Astrocyte of the spinal cord (primary cell): ENCODE measurements at places on chromosomes 13 and 19.

GRCh38 chr13:77460195-77460594 lies 75.3 kb upstream of the SCEL start:
- DNase-seq, result no peak

GRCh38 chr13:111895896-111896821 lies 170.8 kb upstream of the SOX1 start:
- no peak for DNase-seq

GRCh38 chr19:47021536-47022139 lies 2.0 kb downstream of the NPAS1 start:
- DNase-seq, result no peak

GRCh38 chr13:113533161-113533840 lies 42.8 kb upstream of the DCUN1D2 start:
- no peak for DNase-seq

GRCh38 chr13:32660227-32660626 lies 74.0 kb downstream of the PDS5B start:
- no peak for DNase-seq

- peak; percentile 41 for DNase-seq
These were observed 195.6 kb downstream of the GPC5 start for GRCh38 chr13:91594061-91594460.

GRCh38 chr19:49094505-49095482 lies 9.5 kb downstream of the SNRNP70 start:
- DNase-seq, result no peak

GRCh38 chr19:1618157-1619093 lies 13.2 kb upstream of the UQCR11 start:
- DNase-seq, result peak; percentile 6

GRCh38 chr19:35596366-35596999 lies 10.5 kb downstream of the PMIS2 start:
- DNase-seq, result no peak

DNA sequence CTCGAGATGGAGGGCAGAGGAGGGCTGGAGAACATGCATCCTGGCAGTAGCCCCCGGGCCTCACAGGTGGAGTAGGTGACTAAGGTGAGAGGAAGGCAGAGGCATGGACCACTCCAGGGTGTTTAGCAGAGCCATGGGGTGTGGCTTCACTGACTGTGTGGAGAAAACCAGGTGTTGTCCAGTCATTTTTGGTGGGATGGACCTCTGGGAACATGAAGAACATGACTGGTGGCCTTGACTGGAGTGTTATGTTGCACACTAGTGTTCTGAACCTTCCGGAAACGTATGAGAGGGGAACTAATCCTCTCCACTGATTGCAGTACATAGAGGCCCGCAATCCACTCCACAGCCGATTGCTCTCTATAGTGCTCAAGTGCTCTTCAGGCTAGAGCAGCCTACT lies 16.9 kb downstream of the MED26 start:
- no peak for DNase-seq

- no peak for DNase-seq
These were observed 83.9 kb downstream of the MUC16 start for GRCh38 chr19:8926341-8926740.

GRCh38 chr19:42850981-42851717 lies 28.4 kb downstream of the PSG1 start:
- DNase-seq, result peak; percentile 87

DNA sequence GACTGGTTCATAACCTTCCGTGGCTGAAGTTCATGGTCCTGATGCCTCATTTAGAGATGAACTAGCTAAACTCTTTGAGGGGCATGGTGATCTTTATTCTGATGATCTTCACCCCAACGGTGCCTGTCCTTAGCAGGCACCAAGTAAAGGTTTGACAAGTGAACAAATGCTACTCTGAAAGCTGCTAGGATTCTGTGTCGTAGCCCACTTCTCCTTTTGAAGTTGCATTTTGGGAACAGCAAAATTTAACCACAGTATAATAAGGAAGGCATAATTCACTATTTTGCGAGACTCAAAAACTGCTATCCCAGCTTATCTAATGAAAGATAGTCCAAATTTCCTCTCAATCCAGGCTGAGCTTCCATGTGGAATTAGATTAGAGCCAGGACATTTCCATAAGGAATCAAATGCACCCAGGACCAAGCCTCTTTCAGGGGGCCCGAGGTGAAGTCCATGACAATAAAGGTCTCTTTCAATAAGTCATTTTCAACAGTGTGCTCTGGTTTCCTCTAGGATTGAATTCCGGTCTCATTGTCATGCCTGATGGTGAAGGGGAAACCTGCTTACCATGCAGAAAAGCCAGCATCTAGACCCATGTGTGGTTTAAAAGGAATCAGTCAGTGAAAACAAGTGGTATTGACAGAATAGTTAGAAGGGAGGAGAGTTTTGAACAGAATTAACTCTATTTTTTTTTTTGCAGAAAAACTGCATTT lies 23.1 kb downstream of the SIAH3 start:
- DNase-seq, result no peak

GRCh38 chr19:16024266-16025107 lies 51.8 kb upstream of the TPM4 start:
- no peak for DNase-seq

- DNase-seq, result peak; percentile 35
These were observed 14.5 kb downstream of the PPFIA3 start for GRCh38 chr19:49133621-49134454.

DNA sequence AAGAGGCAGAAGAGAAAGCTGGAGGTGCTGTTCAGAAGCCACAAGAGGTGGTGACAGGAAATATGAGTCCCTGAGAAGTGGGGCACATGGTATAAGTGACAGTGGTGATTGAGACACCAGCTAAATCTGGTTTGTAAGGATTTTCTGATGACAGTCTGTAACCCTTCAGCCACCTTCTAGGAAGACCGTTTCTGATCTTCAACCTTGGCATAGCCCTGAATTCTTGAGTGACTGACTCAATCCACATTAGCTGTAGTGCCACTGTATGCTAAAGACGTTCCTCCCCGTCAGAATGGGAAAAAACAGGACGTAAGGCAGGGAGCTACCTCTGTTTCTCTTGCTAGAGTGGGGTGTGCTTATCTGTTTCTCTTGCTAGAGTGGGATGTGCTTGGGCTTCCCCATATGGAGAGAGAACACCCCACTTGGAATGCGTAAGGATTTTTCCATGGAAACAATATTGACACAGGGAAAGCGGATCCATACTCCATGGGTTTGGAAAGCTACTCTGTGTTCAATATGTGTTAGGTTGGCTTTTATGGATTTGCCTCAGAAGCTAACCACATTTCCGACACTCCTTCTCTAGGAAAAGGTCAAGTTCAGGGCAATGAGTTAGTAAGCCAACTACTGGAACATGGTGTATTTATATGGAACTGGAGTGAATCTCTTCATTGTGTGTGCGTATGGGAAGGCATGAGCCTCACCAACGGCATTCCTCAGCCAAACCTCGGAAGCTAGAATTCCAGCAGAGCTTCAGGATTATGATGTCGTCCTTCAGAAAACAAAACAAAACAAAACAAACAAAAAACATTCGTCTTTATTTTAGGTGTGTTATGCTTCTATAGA lies 948.8 kb upstream of the SLC10A2 start:
- peak; percentile 77 for DNase-seq

DNA sequence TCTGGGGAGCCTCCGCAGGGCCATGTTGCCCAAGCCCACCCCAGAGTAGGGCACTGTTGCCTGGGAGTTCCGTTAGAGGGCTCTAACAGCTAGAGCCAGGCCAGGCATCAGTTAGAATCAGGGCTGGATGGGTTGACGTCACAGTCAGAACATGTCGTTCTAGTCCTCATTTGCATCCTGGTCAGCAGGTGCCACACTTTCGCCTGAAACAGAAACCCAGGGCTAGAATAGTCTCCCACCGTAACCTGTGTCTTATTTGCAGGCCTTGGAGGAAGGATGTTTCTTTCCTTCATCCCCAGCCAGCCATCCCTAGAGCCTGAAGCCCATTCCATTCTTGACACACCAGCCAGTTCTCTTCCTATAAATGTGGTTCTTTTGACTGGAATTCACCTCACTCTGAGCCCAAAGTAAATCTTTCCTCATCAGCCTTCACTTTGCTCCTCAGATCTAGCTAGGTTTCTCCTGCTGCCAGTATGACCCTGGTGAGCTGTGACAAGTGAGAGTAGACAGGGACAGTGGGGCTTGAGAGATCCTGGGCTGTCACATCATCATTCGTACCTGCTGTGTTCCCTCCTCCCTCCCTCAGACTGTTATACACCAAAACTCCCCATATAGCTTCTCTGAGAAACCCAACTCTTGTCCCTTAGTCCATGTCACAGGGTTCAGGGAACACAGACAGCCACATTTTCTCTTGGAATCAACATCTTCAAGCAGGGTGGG lies 12.2 kb upstream of the CCDC97 start:
- DNase-seq, result no peak

- DNase-seq, result peak; percentile 99
These were observed 41.4 kb upstream of the SERP2 start for GRCh38 chr13:44331912-44332851.

DNA sequence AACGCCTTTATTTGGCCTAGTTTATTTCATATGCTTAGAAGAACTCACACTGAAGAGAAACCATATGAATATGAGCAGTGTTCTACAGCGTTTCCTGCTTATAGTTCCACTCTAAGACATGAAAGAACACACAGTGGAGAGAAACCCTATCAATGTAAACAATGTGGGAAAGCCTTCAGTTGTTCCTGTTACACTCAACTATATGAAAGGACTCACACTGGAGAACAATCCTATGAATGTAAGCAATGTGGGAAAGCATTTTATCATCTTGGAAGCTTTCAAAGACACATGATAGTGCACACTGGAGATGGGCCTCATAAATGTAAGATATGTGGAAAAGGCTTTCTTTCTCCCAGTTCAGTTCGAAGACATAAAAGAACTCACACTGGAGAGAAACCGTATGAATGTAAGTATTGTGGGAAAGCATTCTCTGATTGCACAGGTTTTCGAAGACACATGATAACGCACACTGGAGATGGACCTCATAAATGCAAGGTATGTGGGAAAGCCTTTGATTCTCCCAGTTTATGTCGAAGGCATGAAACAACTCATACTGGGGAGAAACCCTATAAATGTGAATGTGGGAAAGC lies 13.7 kb downstream of the ZNF441 start:
- peak; percentile 6 for DNase-seq

GRCh38 chr19:10471909-10472308 lies 31.2 kb downstream of the KEAP1 start:
- peak; percentile 43 for DNase-seq

DNA sequence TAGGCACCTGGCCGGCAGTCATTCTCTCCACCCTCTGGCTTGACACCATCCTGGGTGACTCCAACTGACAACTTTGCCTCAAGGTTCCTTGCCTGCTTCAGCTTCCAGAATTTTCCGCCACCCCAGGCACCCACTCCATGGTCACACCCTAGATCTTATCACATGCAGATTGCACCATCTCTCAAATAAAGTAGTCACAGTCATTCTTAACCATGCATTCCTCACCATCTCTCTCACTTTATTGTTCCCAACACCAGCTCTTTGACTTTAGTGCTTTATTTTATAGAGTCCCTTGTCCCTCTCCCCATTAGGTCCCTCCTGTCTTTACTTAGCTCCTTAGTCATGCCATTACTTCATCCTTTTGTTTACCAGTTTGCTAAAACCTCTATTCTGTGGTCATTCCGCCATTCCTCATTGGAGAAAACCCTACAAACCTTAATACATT lies 351.7 kb downstream of the SPRY2 start:
- DNase-seq, result no peak

DNA sequence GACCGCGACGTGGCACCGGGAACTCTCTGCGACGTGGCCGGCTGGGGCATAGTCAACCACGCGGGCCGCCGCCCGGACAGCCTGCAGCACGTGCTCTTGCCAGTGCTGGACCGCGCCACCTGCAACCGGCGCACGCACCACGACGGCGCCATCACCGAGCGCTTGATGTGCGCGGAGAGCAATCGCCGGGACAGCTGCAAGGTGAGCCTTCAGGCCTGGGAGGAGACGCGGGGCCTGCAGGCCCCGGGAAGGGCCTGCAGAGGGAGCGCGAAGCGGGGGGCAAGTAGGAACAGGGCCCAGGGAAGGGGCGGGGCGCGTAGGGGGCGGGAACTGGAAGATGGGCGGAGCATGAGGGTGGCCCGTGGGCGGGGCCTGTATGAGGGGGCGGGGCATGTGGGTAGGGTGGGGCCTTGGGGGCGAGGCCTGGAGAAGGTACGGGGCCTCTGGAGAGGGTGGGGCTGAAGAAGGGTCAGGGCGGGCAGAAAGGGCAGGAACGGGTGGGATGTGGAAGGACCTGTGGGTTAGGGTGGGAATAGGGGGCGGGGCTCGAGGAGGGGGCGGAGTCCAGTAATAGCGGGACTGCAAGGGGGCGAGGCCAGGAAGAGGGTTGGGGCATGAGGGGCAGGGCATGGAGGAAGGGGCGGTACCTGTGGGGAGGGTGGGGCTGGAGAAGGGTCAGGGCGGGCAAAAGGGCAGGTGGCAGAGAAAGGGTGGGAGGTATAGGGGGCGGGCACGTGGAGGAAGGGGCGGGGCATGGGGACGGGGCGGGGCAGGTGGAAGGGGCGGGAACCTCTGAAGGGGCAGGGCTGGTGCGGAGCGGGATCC lies 2.5 kb downstream of the CFD start:
- DNase-seq, result peak; percentile 23

DNA sequence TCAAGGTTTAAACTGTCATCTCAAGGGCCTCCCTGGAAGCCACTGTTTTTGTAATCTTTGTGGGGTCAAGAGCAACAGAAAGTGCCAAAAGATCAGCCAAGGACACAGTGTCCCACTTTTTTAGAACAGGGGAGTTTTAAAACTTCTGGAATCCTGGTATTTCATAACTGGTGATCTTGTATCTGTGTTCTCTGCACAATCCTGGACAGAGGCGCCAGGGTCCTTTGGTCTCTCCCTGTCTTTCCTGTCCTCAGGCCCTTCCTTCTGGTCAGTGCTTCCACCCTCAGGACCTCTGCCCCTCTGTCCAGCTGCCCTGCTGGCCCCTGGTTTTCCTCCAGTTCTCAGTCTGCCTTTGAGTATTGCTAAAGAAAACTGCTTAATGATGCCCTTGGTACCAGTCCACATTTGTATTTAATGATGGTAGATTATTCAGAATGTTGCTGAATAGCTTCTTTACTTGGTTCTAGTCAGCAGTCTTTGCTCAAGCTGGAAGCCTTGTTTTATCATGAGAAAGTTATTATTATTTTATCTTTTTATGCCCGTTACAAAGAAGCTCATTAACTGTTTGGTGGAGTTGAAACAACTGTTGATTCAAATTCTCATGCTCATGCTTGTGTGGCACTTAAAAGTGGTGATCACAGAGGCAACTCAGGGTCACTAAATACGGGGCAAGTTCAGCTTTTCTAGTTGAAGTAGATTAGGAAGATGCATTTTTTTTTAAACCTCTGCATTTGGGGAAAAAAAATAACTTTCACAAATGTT lies 47.5 kb downstream of the WASF3 start:
- no peak for DNase-seq

DNA sequence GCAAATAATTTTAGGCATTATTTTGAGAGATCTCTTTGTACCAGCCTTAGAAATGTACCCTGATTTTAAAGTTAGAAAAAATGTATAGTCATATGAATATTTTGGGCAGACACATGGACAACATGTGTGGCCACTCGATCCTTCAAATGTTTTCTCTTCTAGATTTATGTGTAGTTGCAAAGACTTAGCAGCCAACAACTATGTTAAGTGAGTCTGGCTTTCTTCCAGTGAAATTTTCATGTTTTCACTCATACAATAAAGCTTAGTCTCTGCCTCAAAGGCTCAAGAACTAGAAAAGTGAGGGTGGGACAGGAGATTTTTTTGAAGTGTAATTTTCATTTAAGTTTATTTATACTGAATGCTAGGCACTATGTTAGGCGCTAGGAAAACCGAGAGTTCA lies 207.7 kb upstream of the DACH1 start:
- no peak for DNase-seq
